ENCODE measurements at places on chromosomes 1 and 21.

- DNase-seq = no peak
Measured at GRCh38 chr21:28598214-28598613, 394.5 kb downstream of the LTN1 start.

DNA sequence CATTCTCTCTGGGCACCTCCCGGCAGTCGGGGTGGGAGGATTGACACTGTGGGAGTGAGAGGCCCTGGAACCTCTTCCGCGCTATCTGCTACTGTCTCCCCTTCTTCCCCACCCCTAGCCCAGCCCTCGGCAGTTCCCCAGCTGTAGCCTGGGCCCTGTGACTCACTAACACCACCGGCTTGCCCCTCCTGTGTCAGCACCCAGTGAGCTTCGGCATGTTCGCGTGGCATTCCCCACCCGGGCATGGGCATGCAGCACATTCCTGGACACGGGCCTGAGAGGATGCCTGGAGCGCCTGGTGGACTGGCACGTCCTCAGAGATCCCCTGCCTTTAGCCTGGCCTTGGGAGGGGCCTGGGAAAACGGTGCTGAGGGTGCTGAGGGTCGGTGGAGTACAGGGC lies 1.3 kb downstream of the CDK18 start:
- DNase-seq = no peak

- no peak for DNase-seq
Measured at GRCh38 chr1:234515821-234516241, 36.9 kb upstream of the TARBP1 start.

DNA sequence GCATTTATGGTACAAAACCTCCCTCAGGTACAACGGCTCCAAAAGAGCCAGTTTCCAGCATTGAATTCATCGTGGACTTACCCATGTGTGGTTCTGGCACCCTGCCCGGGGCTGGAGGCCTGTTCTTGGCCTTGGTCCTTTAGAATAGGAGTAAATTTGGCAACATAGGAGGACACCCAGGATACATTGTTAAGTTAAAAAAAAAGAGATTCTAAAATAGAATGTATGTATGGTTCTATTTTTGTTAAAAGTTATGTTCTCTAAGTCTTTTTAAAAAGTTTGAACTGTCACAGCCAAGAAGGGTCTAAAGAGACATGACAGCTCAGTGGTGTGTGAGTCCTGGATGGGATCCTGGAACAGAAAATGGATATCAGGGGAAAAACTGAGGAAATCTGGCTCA lies 25.9 kb downstream of the EPHX1 start:
- no peak for DNase-seq

DNA sequence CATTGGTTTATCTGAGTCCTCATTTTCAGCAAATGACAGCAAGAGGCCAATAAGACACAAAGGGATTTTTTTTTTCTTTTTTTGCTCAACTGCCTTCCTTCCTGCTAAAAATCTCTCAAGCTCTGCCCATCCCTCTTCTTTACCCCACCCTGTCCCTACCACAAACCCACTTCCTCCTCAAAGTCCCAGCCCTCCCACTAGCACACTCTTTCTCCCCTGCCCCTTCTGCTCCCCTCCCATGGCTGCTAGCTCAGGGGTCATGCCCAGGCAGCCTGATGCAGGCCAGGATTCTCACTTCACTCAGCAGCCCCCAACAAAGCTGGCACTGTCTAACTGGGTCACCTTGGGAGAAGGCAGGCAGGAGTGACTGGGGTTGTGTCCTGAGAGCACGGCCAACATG lies 28.8 kb upstream of the PPP2R5A start:
- DNase-seq = no peak

GRCh38 chr1:38265293-38266196 lies 219.0 kb upstream of the POU3F1 start:
- no peak for DNase-seq

- peak; percentile 38 for DNase-seq
Measured at GRCh38 chr1:234768171-234768568, 158.2 kb upstream of the IRF2BP2 start.

- no peak for DNase-seq
Measured at GRCh38 chr1:62625415-62625814, 28.1 kb downstream of the ANGPTL3 start.

- DNase-seq = no peak
Measured at GRCh38 chr1:226751703-226752102, 12.6 kb upstream of the ITPKB start.

- no peak for DNase-seq
Measured at GRCh38 chr1:67085326-67085725, 31.4 kb upstream of the SLC35D1 start.

DNA sequence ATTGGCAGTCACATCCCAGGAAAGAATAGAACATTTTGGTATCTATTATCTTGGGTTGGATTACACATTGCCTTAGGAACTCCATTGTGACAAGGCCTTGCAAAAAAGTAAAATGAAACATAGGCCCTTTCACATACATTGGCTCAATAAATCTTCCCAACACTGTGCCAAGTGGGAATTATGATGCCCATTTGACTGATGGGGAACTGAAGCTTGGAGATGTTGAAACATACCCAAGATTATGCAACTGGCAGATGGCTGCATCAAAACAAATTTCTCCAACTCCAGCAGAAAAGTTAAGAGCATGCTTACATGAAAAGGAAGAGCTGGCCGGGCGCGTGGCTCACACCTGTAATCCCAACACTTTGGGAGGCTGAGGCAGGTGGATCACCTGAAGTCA lies 26.9 kb downstream of the PLEKHO1 start:
- no peak for DNase-seq

DNA sequence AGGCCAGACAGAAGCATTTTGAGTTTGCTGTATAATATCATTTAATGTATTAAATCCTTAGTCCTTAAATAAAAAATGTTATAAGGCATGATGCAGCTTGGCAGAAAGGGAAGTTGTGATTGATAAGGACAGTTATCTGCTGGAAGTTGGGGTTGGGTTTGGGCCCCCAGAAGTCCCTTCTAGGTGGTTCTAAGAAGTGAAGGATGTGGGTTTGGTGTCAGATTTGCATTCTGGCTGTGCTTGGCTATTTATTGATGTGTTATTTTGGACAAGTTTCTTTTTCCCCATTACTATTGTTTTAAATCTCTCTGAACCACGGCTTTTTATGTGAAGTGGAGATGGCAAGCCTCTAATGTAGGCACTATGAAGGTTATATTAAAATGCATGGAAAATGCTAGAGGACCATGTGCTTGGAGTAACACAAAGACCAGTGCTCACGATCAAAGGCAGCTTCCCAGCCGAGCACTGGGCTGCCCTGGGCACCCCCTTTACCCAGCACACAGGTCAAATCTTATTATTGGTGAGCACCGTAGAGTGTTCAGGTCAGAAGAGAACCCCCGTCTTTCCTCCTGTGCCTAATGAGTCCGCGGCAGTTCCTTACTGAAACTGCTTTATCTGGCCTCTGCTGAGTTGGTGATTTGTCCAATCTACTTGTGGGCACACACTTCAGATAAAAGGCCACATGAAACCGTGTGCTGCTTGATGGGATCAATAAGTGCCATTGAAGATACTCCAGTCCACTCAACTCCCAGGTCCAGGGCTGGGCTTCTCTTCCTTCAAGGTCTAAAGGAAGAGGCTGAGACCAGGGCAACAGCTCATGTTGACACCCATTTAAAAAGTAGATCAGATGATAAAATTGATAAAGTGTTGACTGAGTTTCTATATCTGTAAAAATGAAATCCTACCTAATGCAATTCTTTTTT lies 212.0 kb downstream of the PRDM2 start:
- no peak for DNase-seq

- no peak for DNase-seq
Measured at GRCh38 chr1:200179126-200179780, 151.7 kb downstream of the NR5A2 start.

DNA sequence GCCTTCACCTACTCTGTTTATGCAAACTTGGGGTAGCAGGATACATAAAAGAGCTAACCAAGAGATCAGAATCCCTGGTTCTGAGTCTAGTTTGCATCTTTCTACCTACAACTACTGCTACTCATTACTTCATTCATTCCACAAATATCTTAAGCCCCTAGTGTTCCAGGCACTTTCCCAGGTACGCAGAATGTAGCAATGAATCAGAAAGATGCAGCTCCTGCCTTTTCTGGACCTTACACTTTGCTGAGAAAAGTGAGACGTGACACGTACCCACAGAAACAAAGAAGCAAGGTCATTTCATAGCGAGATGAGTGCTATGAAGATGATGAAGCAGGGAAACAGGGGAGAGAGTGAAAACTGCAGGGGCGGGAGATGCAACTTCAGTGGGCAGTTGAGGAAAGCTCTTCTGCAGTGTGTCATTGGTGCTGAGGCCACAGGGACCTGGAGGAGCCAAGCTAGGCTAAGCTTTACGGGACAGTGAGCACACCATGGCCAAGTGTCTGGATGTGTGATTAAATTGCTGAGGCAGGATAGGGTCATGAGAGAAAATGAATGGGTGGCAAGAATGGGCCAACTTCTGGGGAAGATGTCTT lies 167.9 kb downstream of the TNFSF18 start:
- DNase-seq = no peak

- no peak for DNase-seq
Measured at GRCh38 chr1:41618066-41618825, 133.8 kb upstream of the EDN2 start.

GRCh38 chr1:170146720-170147263 lies 1.0 kb downstream of the NTMT2 start:
- DNase-seq = no peak

DNA sequence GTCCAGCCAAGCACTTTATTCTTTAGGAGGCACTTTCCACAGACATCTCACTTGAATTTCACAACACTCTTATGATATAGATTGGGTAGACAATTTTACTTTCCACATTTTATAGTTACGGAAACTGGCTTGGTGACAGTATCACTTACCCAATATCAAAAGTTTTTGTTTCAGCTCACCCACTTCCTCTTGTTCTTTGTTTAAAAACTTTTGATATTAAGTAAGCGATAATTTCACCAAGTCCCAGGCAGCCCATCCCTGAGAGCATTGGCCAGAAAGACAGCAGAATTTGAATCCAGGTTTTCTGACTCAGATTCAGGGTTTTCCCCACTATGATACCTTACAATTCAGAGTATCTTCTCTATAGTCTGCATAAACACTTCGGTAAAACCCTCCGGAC lies 60.0 kb downstream of the LRIG2 start:
- no peak for DNase-seq

DNA sequence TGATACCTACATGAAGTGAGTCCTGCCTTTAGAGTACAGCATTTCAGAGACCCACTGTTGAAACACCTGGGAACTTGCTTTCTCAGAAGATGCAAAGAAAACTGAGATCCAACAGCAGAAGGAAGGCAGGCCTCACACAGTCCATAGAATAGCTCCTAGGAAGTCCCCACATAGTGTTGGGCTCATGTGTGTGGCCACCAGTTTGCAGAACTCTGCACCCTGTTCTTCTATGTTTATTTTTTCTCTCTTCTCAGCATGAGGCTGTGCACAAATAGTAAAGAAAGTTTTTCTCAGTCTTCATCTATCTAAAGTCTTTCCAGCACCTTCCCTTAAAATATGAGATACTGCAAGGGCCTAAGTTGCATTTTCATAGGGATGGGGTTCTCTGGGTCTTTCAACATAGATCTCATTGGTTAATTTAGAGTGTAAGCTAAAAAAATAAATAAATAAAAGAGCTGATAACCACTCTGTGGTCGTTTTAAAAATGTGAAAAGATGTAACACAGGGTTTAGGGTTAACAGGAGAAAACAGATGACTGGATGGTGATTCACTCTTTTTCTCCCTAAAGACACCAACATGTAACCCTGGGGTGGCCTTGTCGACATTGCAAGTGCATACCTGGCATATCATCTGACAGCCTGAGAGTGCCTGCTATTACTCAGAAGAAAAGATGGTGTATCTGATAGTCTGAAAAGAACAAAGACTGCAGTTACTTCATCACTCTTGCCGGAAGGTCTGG lies 94.6 kb downstream of the ZC3H11B start:
- DNase-seq = no peak

GRCh38 chr1:150931773-150932172 lies 5.6 kb downstream of the SETDB1 start:
- no peak for DNase-seq

- no peak for DNase-seq
Measured at GRCh38 chr1:47660622-47661021, 222.8 kb downstream of the FOXD2 start.

DNA sequence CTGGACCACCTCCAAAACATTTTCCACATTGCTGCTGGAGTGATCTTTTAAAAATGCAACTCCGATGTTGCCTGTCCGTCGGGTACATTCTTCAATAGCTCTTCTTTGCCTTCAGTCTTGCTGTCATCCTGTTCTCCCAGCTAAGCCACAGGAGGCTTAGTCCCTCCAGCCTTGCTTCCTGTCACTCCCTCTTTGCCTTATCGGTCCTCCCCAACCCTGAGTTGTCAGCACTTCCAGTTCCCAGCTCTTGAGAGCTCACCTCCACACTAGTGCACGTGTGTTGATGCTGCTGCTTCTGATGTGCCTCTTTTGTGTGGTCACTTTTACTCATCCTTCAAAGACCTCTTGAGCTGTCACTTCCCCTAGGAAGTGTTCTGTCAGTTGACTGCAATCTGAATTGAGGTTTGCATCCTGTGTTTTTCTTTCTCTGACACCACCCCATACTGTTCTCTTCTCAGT lies 15.3 kb downstream of the UCK2 start:
- no peak for DNase-seq

- no peak for DNase-seq
Measured at GRCh38 chr1:225996946-225997545, 2.1 kb downstream of the SDE2 start.

- no peak for DNase-seq
Measured at GRCh38 chr1:69639159-69639558, 71.4 kb downstream of the LRRC7 start.

GRCh38 chr1:1371746-1372711 lies 3.0 kb downstream of the AURKAIP1 start:
- DNase-seq = peak; percentile 77

DNA sequence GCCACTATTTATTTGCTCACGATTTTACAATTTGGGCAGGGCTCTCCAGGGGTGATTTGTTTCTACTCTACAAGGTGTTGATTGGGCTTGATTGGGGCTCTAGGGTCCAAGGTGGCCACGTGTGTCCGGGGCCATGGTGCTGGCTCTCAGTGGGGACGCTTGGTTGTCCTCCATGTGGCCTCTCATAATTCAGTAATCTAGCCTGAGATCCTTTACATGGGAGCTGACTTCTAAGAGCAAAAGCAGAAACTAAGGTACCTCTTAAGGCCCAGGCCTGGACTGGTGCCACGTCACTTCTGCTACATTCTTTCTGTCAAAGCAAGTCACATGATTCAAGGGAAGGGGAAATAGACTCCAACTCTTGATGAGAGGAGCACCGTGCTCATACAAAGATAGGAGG lies 8.1 kb upstream of the PSRC1 start:
- DNase-seq = no peak

GRCh38 chr21:22536509-22536908 lies 1538.3 kb downstream of the NCAM2 start:
- no peak for DNase-seq

GRCh38 chr1:64472805-64473204 lies 2.9 kb downstream of the CACHD1 start:
- DNase-seq = no peak
